ENCODE measurements at places on chromosomes 12 and 14.

DNA sequence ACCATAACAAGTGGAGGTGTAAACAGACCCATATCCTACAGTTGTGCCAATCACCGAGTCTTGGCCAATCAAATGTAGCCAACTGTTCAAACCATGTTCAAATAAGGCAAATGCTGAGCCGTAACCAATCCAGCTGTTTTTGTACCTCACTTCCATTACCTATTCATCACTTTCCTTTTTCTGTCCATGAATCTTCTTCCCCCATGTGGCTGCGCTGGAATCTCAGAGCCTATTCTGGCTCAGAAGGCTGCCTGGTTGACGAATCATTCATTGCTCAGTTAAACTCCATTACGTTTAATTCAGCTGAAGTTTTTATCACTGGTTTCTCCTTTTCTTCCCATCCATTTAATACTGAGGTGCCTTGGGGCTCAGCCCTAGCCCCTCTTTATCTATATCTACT lies 71.1 kb downstream of the TBC1D30 start:
- DNase-seq, result no peak

- DNase-seq, result no peak
Observed at GRCh38 chr12:124497658-124498057, 69.8 kb downstream of the NCOR2 start.

GRCh38 chr14:34171431-34172172 lies 220.7 kb upstream of the EGLN3 start:
- DNase-seq, result no peak

DNA sequence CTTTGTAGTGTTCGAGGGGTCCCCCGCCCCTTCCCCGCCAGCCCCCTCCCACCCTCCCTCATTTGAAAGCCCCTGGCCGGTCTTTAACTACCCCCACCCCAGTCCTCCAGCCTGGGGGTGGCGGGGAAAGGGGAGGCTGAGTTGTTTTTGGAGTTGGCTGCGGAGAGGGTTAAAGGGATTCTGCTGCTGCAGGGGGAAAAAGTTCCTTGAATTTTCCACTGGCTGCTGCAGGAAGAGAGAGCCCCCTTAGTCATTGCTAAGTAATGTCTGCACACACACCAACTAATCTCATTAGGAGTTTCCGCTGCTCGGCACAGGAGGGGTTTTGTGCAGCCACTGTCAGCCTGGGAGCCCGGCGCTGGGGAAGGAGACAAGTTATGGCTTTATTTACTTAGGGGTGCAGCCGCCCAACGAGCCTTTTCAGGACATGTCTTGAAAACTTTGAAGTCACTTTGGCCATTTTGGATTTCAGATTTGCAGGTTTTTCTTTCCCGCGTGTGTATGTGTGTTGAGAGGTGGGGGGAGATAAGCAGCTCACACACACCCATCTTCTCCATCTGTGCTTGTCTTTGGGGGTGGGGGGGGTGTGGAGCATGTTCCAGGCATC lies 1.8 kb downstream of the ELK3 start:
- DNase-seq, result no peak

DNA sequence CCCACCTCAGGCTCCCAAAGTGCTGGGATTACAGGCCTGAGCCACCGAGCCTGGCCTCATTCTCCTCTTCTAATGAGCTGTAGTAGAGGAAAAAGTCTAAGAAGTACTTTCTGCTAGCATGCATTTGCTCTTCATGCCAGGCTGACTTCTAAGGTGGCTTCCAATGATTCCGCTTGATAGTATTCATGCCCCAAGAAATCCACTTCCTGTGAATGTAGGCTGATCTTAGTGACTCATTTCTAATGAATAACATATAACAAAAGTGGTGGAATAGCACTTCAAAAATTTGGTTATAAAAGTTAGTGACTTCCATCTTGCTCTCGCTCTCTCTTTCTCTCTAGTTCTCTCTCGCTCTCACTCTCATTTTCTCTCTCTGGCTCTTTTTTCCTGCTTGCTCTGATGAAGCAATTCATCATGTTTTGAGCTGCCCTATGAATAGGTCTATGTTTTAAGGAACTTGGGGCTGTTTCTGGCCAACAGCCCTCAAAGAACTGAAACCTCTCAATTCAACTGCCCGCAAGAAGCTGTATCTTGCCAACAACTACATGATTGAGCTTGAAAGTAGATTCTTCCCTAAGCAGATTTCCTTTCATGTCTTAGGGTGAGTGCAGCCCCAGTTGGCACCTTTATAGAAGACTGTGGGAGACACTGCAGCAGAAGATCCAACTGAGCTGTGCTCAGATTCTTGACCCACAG lies 282.9 kb downstream of the RMST start:
- no peak for DNase-seq

DNA sequence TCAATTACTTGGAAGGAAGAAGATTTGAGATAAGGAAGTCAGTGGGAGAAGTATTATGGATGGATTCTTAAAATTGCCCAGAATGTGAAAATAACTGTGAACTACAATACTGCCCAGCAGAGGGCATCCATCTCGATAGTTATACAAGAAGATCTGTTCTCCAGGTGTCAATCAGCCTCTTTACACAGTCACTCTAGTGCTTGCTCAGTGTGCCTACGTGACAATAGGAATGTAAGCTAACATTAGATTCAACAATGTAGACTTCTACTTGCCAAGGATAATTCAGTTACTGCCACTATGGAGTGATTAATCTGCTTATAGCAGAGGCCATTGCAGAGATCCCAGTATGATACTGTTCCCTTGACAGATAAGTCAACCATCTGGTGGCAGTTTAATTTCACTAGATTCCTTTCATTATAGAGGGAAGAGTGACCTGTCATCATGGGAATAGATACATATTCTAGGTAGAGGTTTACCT lies 10.6 kb upstream of the MAP4K5 start:
- no peak for DNase-seq

DNA sequence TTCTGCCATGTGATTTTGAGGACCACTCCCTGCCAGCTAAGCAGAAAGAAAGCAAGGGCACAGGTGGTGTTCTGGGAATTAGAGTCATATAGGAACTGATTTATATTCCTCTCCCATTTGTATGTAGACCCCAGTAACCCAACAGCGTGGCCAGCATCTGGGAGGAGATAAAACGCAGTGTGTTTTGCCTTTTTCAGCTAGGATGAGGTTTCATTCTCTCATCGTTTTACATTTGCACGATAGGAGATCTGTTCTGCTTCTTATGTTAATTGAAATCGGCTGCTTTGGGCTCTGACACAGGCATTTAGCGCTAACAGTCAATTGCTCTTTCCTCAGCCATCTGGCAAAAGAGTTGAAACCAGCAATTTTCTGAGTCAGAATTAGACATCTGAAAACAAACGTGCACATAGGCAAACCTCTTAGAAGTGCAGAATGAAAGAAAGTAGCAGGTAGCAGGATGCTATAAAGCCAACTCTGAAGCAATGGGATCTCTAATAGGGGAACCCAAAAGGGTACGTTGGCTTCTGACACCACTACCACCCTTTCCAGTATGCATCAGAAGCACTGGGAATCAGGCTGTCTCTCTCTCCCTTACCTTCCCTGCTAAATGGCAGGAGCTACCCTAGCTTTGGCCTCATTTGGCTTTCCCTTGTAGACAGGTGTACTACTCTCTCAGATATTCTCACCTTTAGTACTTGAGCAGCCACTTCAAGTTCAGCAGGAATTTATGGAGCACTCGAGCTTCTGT lies 219.1 kb downstream of the PHLDA1 start:
- no peak for DNase-seq

DNA sequence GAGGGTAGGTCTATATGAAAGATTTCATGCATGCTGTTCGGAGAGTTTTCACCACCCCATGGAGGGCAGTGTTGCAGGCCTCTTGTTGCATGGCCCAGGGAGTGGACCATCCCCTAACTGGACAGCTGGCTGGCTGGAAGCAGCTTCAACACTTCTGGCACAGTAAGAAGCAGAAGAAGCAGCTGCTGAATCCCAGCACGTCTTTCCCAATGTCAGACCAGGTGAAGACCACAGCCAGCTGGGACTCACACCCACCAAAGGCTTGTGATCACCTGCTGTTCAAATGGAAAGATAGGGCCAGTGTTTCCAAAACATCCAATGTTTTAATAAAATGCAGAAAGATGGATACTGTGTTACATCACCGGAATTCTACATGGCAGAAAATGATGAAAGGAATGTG lies 1423.6 kb downstream of the AACS start:
- DNase-seq, result no peak

DNA sequence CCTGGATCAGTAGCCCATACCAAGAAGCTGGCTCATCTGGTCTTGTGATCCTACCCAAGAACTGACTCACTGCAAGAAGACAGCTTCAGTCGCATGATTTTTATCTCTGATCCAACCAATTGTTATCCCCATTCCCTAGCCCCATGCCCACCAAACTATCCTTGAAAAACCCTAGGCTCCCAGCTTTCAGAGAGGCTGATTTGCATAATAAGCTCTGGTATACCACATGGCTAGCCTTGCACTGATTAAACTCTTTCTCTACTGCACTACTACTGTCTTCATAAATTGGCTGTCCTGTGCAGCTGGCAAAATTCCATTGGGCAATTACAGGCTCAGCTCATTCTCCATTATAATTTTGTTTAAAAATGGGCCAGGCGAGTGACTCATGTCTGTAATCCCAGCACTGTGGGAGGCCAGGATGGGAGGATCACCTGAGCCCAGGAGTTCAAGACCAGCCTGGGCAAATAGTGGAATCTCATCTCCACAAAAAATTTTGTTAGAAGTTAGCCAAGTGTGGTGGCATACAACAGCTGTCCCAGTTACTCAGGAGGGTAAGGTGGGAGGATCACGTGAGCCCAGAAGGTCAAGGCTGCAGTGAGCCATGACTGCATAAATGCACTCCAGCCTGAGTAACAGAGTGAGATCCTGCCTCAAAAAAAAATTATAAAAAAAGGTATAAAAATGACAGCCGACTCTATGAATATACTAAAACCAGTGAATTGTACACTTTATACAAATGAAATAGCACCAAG lies 76.7 kb upstream of the EIF5 start:
- peak; percentile 3 for DNase-seq

DNA sequence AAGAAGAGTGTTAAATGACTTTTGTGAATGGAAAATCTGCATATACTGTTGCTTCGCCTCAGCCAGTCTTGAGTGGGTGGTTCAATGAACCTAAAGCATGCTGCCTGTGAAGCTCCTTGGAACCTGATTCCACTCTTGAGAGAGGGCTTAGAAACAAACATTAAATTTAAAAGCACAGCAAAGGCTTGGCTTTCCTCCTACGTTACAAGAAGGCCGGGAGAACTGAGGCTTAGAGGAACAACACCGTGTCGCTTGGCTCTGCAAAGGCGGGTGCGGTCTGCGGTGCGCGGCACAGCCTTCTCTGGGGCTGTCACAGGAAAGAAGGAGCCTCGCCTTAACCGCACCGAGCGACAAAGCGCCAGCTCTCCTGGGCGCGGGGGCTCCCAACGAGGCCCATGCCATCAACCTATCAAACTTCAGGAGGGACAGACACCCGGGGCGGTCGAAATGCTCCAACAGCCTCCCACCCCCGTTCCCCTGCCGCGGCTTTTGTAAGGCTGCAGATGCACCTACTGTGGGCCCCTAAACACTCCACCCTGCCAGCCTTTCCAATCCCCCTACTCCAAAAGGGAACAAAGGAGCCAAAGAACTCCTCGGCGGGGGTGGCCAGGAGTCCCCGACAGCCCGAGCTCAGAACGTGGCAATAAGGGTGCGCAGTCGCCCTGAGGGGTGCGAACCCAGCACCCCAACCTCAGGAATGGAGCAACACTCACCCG lies 729 bp downstream of the OSBPL8 start:
- peak; percentile 19 for DNase-seq

GRCh38 chr14:105014032-105014431 lies 6.9 kb downstream of the CDCA4 start:
- DNase-seq, result no peak

GRCh38 chr14:62796431-62796830 lies 248.8 kb downstream of the KCNH5 start:
- DNase-seq, result no peak

- DNase-seq, result no peak
Observed at GRCh38 chr12:21607701-21608100, 3.1 kb upstream of the GYS2 start.

DNA sequence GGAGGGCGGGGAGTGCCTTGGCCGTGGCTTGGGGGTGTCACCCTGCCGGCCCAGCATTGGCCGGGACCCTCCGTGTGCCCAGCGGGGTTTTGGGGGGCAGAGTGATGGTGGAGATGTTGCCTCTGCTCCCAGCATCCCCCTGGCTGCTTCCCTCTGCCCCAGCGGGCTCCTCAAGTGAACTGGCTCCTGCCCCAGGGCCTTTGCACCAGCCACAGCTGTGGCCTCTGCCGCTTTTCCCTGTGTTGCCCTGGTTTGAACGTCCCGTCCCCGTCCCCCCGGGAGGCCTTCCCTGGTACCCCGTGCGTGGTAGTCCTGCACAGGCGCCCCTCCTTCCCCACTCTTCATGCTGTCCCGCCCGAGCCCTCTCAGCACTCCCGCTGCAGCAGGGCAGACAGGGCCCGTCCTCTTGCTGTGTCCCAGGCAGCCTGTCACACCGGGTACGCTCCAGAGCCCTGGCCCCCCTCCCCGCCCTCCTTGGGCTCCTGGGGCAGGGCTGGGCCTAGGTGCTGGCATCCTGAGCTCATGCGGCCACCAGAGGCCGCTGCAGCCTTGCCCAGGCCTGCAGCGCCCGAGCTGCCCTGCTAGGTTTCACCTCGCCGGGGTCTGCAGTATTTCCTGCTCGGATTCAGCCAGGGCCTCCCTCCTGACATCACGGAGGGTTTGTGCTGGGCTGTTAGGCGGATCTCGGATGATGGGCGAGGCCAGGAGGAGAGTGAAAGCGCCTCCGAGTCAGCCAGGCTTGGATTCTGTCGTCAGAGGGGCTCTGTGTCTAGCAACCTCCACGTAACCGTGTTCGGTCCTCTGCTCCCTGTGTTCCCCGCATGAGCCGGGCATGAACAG lies 9.5 kb downstream of the NOC4L start:
- DNase-seq, result peak; percentile 70

- DNase-seq, result no peak
Observed at GRCh38 chr12:102438047-102438826, 42.1 kb downstream of the IGF1 start.

- DNase-seq, result no peak
Observed at GRCh38 chr12:104733717-104734175, 224.3 kb downstream of the SLC41A2 start.

DNA sequence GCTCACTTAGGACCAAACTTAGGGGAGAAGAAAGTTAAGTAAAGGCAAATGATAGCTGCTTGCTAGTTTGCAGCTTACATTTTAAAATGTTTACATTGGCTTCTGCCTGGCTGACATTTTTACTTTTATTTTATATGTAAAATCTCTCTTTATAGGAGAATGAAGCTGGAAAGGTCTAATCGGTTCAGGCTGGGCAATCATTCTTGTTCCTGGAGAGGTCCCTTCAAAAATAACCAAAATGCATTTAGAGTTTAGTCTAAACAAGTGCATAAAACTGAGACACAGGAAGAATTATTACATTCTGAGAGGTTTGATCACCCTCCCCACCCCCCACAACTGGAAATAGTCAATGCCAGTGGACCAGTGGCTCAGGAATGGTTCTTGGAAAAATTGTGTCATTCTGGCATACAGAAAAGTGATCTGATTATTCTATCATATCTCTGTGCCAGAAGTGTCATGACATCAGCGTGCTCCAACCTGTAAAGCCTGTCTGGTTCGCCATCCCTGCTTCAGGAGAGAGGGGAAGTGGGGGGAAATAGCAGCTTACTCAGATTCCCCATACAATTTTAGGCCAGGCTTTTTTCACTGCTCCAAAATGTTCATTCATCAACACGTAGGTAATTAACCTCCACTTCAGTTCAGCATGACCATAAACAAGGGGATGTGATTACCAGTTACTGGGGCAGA lies 4.2 kb downstream of the PRICKLE1 start:
- no peak for DNase-seq

GRCh38 chr14:24925771-24926374 lies 124.1 kb downstream of the STXBP6 start:
- DNase-seq, result no peak

- DNase-seq, result no peak
Observed at GRCh38 chr14:94372021-94372605, 16.3 kb downstream of the SERPINA1 start.

- DNase-seq, result peak; percentile 40
Observed at GRCh38 chr12:26938701-26939062, 412 bp downstream of the FGFR1OP2 start.
